ENCODE measurements at places on chromosomes 12 and 14. TPM values are rescaled to one million over a fixed set of nuclear protein-coding genes. Genes with fewer than 3 reads are reported as not detected.

TXNRD1 gene
- total RNA-seq = 177 TPM

CCDC197 gene
- total RNA-seq = not detected

ASCL4 gene
- total RNA-seq = not detected

VRTN gene
- total RNA-seq = not detected

AMHR2 gene
- total RNA-seq = not detected

TWF1 gene
- 176 TPM for total RNA-seq

SOX5 gene
- 6.8 TPM for total RNA-seq
